Esophagus squamous epithelium (tissue), 5 donors: ENCODE measurements at places on chromosomes 6 and 20.

GRCh38 chr6:89948876-89949275, 54.6 kb downstream of the GJA10 start:
- no peaks in the 10 kb centered on the region for H3K27me3 ChIP-seq
- H3K4me3 ChIP-seq, result no peak overlapping the region
- H3K36me3 ChIP-seq, result no peaks in the 10 kb centered on the region
- no peak for DNase-seq
- no peaks in the 10 kb centered on the region for H3K4me1 ChIP-seq

DNA sequence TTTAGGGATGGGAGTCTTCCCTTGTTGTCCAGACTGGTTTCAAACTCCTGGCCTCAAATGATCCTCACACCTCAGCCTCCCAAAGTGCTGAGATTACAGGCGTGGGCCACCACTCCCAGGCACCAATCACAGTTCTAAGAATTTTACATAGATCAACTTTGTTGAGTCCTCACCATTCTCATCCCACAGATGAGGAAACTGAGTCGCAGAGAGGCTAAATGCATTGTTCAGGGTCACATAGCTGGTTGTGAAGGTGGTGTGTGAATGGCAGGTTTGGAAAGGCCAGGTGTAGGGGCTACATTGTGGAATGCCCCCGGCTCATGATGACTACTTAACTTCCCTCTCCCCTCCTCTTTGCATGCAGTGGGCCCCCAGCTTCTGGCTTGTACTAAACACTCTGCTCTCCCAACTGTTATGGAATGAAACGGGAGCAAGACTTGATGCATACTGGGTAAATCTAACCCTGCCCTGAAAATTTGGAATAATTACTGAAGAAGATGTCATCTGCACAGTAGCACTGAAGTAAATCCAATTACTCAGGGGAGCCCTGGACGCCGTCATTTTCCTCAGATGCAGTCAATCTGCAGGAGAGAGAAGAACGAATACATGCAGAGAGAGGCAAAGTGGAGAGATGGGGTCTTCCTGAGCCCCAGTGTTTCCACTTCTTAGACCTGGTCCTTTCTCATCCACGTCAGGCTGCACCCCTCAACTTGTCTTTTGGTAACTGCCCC, 102.3 kb upstream of the ZNF217 start:
- DNase-seq, result no peak
- H3K4me1 ChIP-seq, result peaks cover 14% of the 10 kb centered on the region
- H3K4me3 ChIP-seq, result no peak overlapping the region
- H3K27ac ChIP-seq, result no peak overlapping the region

GRCh38 chr6:108363889-108364313, 69.0 kb downstream of the AFG1L start:
- H3K27me3 ChIP-seq, result no peaks in the 10 kb centered on the region
- H3K36me3 ChIP-seq, result no peaks in the 10 kb centered on the region
- DNase-seq, result no peak
- H3K27ac ChIP-seq, result no peak overlapping the region
- H3K4me3 ChIP-seq, result peak overlapping the region; percentile 12
- H3K4me1 ChIP-seq, result no peaks in the 10 kb centered on the region

GRCh38 chr6:150286912-150287311, 81.9 kb upstream of the IYD start:
- no peak overlapping the region for H3K27ac ChIP-seq
- no peaks in the 10 kb centered on the region for H3K36me3 ChIP-seq
- H3K4me3 ChIP-seq, result no peak overlapping the region
- H3K4me1 ChIP-seq, result peaks cover 4% of the 10 kb centered on the region
- H3K27me3 ChIP-seq, result no peaks in the 10 kb centered on the region

- no peak for DNase-seq
- no peaks in the 10 kb centered on the region for H3K27me3 ChIP-seq
- H3K27ac ChIP-seq, result peak overlapping the region; percentile 64
- peaks cover 14% of the 10 kb centered on the region for H3K4me1 ChIP-seq
These were observed 171.3 kb downstream of the CDC5L start for GRCh38 chr6:44558832-44559251.

DNA sequence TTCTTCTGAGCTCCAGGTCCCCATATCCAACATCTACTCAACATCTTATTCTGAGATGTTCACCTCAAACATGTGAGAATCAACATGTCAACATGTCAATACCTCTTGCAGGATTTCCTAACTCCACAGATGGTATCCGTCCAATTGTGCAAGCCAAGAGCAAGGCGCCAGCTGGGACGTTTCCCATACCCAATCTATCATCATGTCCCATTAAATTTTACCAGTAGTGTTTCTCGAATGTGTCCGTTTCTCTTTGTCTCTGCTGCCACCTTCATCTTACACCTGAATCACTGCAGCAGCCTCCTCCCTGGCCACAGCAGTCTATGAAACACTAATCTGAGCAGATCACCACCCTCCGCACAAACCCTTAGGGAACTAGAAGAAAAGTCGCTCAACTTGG, 78.0 kb upstream of the RPS6KA2 start:
- DNase-seq, result no peak
- no peak overlapping the region for H3K27ac ChIP-seq
- H3K36me3 ChIP-seq, result no peaks in the 10 kb centered on the region

DNA sequence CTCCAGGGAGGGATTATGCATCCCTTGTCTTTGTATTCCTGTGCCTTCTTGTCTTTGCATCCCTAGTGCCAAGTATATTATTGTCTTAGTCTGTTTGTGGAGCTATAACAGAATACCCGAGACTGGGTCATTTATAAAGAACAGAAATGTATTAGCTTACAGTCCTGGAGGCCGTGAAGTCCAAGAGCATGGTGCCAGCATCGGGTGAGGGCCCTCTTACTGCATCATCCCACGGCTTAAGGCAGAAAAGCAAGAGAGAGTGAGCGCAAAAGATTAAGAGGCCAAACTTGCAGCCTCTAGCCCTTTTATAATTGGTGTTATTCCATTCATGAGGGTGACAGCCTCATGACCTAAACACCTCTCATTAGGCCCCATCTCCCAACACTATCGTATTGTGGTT, 8.4 kb upstream of the IGF2R start:
- no peaks in the 10 kb centered on the region for H3K4me1 ChIP-seq
- no peak overlapping the region for H3K4me3 ChIP-seq
- no peaks in the 10 kb centered on the region for H3K27me3 ChIP-seq
- H3K36me3 ChIP-seq, result no peaks in the 10 kb centered on the region
- no peak overlapping the region for H3K27ac ChIP-seq
- no peak for DNase-seq

- no peak for DNase-seq
- H3K36me3 ChIP-seq, result no peaks in the 10 kb centered on the region
- H3K4me1 ChIP-seq, result peaks cover 42% of the 10 kb centered on the region
- H3K4me3 ChIP-seq, result peak overlapping the region; percentile 96
- no peaks in the 10 kb centered on the region for H3K27me3 ChIP-seq
These were observed 831 bp downstream of the PMEPA1 start for GRCh38 chr20:57708694-57709673.

DNA sequence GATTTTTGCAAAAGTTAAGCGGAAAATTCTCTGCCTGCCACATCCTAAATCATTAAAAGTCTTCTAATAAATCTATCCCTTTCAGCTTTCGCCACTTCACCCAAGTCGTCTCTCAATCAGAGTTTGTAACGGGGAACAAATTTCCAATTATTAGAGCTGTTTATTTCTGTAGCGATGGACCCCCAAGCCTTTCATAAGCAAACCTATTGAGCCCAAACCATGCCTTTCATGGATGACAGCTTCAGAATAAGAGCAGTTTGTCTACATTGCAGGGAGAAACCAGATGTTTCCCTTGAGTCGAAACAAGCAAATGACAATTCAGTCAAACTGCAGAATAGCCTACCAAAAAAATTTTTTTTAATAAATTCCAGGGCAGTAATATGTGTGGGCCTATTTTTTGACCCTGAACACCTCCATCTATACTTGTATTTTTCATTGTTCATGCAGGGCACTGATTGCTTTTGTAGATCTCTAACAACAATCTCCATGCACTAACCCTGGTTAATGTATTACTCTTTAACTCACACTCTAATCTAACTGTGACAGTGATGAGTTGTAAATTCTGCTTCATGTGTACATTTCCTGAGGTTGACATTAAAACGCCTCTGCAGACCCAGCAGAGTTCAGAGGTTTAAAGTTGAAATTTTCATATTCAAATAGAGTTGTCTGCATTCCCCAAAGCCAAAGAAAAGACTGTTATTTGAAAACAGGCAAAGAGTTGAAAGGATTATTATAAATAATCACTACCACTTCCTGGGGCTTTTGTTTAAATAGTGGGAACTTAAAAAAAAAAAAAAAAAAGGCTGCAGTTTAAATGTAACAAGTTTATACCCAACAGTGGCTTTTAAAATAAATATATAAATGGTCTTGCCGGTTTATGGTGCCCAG, 64.5 kb downstream of the ATP9A start:
- H3K27me3 ChIP-seq, result no peaks in the 10 kb centered on the region
- no peak for DNase-seq
- no peak overlapping the region for H3K4me3 ChIP-seq
- no peak overlapping the region for H3K27ac ChIP-seq

DNA sequence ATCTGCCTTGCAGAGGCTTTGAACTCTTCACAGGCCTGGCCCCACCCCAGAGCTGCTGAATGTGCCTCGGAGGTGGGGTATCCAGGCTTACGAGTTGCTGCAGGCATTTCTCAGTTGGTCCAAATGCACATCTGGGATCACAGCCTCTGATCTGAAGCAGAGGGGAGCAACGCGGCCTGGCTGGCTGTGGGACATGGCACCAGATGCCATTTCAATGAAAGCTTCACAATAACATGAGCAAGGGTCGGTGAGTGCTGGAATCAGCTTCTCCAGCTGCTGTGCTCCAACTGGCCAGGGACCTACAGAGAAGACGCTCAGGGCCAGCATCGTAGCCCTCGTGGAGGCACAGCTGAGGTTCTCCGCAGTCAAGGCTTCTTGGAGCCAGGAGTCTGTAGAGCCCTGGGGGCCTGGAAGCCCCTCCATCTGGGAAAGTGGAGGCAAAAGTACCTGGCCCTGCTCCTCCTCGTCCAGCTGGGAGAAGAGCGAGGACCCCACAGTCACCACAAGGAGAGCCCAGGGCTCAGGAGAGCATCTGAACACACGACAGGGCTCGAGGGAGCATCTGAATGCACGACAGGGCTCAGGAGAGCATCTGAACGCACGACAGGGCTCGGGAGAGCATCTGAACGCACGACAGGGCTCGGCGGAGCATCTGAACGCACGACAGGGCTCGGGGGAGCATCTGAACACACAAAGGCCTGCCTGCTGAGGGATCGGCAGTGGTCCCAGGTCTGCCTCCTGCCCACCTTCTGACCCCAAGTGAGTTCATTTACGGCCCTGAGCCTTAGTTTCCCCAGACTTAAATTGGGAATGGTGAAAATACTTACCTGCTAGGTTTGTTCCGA, 165.2 kb downstream of the DLL1 start:
- H3K36me3 ChIP-seq, result no peaks in the 10 kb centered on the region
- no peak for DNase-seq
- no peak overlapping the region for H3K27ac ChIP-seq
- no peaks in the 10 kb centered on the region for H3K27me3 ChIP-seq
- peaks cover 3% of the 10 kb centered on the region for H3K4me1 ChIP-seq
- no peak overlapping the region for H3K4me3 ChIP-seq

DNA sequence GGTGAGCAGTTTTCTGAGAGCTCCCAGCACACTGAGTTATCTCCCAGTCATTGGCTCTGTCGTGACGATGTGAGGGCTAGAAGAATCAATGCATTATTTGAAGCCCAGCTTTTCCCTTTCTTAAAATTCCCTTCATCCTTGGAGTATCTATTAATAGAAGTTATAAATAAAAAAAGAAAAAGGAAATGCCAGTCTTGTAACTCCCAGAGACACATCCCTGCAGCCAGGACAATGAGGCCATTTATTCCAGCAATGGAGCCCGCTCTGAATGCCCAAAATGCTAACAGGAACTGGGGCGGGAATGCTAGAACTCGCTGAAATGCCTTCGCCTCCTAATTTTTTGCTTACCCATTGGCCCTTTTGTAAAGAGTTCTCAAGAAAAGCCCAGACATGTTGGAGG, 305.8 kb downstream of the TFAP2C start:
- H3K4me1 ChIP-seq, result no peaks in the 10 kb centered on the region
- DNase-seq, result no peak
- no peak overlapping the region for H3K27ac ChIP-seq
- no peaks in the 10 kb centered on the region for H3K36me3 ChIP-seq

- no peak overlapping the region for H3K27ac ChIP-seq
- H3K27me3 ChIP-seq, result no peaks in the 10 kb centered on the region
- peaks cover 56% of the 10 kb centered on the region for H3K4me1 ChIP-seq
- no peaks in the 10 kb centered on the region for H3K36me3 ChIP-seq
- DNase-seq, result no peak
These were observed 1.5 kb downstream of the DACT2 start for GRCh38 chr6:168318090-168318489.

DNA sequence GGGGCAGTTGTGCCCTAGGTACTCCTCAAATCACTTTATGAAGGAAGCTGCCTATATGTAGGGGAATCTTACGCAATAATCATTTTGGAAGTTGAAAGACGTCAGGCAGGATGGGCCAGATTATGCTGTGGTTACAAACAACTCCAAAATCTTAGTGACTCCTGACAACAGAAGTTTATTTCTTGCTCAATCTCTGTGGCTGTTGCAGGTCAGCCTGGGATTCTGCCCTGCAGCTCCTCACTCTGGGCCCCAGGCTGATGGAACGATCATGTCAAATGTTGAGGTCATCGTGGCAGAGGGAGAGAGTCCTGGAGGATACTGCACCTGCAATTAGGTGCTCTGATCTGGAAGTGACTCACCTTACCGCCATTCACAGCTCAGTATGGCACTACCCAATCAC, 88.4 kb downstream of the ZDHHC14 start:
- no peaks in the 10 kb centered on the region for H3K36me3 ChIP-seq
- no peaks in the 10 kb centered on the region for H3K4me1 ChIP-seq
- no peaks in the 10 kb centered on the region for H3K27me3 ChIP-seq
- no peak overlapping the region for H3K27ac ChIP-seq
- H3K4me3 ChIP-seq, result no peak overlapping the region

DNA sequence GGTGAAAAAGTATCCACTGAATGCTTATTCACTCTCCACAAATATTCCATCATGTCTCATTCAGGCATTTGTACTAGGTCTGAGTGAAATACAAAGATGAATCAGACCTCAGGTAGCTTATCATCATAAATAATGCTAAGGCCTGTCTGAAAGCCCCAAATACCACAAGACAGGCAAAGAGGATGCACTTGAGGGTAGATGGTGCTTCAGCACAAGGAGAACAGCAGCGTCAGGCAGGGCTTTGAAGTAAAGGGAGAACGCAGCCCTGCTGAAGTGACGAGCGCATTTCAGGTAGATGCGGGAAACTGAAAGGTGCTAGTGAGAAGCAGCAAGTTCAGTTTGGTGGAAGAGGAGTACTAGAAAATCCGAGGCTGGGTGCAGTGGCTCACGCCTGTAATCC, 38.7 kb downstream of the MAP3K5 start:
- H3K27ac ChIP-seq, result no peak overlapping the region
- DNase-seq, result no peak
- no peak overlapping the region for H3K4me3 ChIP-seq

DNA sequence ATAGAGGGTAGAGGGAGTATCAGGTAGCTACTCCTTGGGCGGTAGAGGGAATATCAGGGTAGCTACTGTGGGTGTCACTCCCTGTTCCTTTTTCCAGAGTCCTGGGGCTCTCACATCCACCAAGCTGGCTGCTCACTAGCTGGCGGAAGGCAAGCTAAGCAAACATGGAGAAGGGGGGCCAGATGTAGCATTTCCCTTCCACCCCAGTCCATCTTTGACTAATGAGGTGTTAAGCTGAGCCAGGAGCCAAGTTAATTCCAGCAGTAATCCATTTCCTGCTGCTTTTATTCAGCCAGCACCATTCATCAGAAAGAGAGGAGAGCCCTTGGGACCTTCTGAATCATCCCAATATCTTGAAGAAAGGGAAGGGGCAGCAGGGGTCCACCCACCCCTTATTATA, 330.0 kb downstream of the ZFAND3 start:
- no peak for DNase-seq
- no peaks in the 10 kb centered on the region for H3K27me3 ChIP-seq
- no peaks in the 10 kb centered on the region for H3K36me3 ChIP-seq
- H3K4me1 ChIP-seq, result no peaks in the 10 kb centered on the region
- no peak overlapping the region for H3K27ac ChIP-seq
- no peak overlapping the region for H3K4me3 ChIP-seq
